Hepatic stellate cell (primary cell): ENCODE measurements at places on chromosomes 3 and 15.

DNA sequence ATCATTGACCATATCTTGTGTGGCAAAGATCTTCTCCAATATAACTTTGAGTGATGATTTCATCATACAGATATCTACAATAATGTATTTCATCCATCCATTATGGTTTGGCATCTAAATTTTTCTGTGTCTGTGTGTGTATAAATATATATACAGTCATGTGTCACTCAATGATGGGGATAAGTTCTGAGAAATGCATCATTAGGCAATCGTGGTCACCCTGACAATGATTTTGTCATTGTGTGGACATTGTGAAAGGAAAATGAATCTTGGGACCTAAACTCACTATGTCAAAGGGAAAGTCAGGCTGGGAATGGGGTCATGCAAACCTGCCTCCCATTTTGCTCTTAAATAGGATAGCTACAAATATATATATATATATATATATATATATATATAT lies 12.4 kb downstream of the CFAP161 start:
- no peak for DNase-seq

GRCh38 chr3:33716227-33716626 lies 1.8 kb downstream of the CLASP2 start:
- DNase-seq, result no peak

DNA sequence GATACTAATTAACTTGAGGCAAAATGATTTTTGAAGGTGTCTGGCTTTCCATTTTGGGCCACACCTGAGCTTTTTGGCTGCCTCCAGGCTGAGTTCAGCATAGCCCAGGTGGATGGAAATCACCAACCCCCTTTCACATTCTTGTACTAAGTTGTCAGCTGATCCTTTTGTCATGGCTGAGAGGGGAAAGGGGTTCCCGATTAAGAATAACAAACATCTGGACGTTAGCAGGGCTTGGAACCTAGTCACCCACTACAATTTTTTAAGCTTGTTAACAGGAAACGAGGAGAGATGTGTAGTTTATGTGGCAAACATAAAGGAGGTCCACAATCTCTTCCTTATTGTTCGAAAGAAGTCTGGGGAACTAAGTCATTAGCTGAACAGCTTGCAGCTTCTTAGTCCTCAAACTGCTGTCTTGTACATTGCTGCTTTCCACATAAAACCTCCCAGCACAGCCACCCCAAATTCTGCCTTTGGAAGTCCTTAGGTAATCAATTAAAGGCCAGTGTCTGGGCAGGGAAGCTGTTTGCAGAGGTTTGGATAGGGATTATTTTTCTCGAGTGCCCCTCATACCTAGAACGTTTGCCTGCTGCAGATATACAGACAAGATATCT lies 5.0 kb downstream of the NR2F2 start:
- peak; percentile 14 for DNase-seq

GRCh38 chr3:171230865-171231264 lies 204.3 kb upstream of the SLC2A2 start:
- DNase-seq, result no peak

DNA sequence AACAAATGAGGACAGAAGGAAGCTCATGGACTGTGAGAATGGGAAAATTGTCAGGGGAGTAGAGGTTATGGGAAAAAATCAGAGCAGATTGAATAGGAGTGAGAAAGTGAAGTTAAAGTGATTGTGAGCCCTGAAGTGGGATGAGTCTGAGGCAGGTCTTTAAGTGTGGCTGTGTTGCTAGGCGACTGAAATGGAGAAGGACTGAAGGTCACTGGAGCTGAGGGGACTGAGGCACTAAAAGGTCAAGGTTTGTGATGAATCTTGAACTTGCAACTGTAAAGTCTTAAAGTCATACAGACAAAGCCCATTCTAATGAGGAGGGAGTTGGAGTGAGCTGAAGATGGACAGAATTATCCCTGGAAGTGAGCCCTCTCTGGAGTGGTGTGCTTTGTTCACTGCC lies 518.9 kb downstream of the TUSC7 start:
- no peak for DNase-seq

- no peak for DNase-seq
These were observed 45.6 kb downstream of the CPN2 start for GRCh38 chr3:194305356-194306108.

DNA sequence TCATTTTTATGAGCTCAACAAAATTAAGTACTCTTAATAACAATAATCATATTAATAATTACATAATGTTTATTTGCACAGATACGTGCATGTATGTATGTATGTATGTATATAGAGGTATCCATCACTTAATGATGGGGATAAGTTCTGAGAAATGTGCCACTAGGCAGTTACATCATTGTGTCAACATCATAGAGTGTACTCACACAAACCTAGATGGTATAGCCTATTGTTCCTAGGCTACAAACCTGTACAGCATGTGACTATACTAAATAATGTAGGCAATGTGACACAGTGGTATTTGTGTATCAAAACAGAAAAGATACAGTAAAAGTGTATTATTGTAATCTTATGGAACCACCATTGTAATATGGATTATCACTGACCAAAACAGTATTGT lies 874.7 kb upstream of the GBE1 start:
- DNase-seq, result no peak

DNA sequence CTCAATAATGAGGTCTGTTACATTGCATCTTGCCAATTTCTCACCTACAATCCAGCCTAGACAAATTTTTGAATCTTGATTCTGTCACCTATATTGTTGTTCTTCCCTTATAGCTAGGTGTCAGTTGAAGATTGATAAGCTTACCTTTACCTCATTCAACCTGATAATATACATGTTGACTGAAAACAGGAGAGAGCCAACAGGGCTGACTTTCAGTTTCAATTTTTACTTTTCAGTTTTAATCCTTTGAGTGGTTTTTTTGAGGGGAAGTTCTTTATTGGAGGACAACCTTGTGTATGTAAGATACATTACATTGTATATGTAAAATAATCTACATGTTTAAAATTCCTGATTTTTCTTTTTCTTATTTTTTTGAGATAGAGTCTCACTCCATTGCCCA lies 5.8 kb downstream of the ATP13A5 start:
- no peak for DNase-seq

DNA sequence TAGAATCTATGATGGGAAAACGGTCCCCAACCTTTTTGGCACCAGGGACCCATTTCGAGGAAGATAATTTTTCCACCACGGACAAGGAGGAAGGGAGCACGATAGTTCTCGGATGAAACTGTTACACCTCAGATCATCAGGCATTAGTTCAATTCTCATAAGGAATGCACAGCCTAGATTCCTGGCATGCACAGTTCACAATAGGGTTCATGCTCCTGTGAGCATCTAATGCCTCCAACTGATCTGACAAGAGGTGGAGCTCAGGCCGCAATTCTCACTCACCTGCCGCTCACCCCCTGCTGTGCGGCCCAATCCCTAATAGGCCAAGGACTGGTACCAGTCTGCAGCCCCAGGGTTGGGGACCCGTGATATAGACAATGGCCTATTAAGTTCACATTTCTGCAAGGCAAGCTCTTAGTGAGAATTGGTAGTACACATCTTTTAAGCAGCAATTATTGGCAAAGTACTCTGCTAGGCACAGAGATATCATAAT lies 26.5 kb downstream of the CD200R1 start:
- DNase-seq, result no peak

- DNase-seq, result no peak
These were observed 219.5 kb upstream of the CBLB start for GRCh38 chr3:106088304-106088703.

DNA sequence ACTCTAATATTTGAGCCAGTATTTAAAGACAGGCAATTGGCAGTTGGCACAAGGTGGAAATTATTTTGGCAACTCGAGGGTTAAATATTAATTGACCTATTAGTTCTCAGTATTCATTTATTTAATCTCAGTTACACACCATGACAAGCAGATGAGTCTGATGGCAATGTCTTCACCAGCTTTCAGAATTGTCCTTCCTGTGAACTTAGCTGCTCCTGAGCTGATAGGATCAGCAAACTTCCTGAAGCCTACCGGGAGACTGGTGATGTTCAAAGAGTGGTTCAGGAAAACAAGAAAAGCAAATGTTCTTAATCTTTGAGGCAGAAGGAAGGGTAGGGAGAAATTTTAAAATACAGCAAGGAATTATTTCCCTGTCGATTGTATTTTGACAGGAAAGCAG lies 522.2 kb downstream of the SOX2 start:
- DNase-seq, result no peak

DNA sequence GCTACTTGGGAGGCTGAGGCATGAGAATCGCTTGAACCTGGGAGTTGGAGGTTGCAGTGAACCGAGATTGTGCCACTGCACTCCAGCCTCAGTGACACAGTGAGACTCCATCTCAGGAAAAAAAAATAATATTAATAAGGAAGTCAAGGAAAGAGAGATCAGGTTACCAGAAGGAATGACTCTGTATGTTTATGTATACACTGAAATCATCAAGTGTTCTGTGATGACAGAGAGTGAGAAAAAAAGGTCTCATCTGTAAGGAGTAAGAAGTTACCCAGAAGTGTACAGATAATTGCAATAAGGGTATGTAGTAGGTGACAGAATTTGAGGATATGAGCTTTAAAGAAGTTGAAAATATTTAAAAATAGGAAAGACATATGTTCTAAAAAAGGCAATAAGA lies 4.3 kb upstream of the CCDC50 start:
- no peak for DNase-seq
